ENCODE measurements at places on chromosomes 16 and 17.

GRCh38 chr17:49005140-49005539 is 8.0 kb downstream of the IGF2BP1 start:
- no peak for DNase-seq

GRCh38 chr17:19718613-19719354 is 2.4 kb upstream of the SLC47A2 start:
- DNase-seq = no peak

GRCh38 chr16:20598832-20599469 is 22.8 kb upstream of the ACSM2B start:
- DNase-seq = no peak

DNA sequence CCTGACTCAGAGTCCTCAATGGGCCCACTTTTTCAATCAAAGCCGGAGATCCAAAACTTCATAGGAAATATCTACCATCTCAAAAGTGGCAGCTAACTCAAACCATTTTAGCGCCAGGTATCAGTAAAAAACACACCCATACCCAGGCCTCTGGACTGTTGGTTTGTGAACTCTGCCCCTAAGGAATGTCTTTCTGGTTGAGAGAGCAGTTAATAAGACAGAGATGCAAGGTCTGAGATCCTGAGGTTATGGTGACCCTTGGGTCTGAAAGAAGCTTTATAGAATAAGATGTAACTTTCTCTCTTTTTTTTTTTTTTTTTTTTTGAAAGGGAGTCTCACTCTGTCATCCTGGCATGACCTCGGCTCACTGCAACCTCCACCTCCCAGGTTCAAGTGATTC is 350.5 kb downstream of the SOX9 start:
- no peak for DNase-seq

- DNase-seq = no peak
Observed at GRCh38 chr17:4272213-4272971, 8.6 kb upstream of the ANKFY1 start.

- DNase-seq = peak; percentile 31
Observed at GRCh38 chr16:67399749-67400704, 6.7 kb upstream of the TPPP3 start.

DNA sequence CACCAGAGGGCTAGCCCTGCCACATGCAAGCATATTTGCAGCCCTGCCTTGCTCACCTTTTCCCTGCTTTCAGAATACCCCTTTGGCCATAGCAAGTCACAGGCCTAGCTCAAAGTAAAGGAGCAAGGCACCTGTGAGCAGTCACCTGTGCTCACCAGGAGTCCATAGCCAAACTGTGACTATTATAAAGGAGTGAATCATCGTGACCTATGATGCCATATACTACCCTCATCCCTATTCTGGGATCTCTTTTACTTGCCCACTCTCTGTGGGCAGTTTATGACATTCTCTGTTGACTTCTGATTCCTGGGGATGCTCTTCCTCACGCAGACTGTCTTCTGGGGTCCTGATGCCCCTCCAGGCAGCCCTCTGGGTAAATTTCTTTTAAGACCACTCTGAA is 200.5 kb upstream of the NLRP1 start:
- no peak for DNase-seq

GRCh38 chr17:32772453-32773025 is 104.4 kb downstream of the MYO1D start:
- DNase-seq = no peak

DNA sequence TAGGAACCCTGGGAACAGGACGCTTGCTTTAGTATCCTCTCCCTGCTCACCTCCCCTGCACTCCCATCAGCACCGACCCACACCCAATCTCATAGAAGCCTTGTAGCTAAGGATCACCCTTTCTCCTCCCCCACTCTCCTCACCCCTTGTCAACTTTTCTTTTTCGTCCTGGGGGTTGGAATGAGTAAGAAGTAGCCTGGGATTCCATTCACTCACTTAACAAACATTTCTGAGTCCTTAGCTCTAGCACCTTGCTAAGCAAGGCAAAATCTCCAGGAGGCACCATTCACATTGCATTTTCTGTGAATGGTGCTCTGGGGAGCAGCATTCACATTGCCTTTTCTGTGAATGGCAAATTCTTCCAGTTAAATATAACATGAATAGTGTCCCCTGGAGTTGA is 1.1 kb upstream of the PGAP3 start:
- no peak for DNase-seq

GRCh38 chr17:80892900-80893603 is 98.6 kb upstream of the CHMP6 start:
- no peak for DNase-seq

DNA sequence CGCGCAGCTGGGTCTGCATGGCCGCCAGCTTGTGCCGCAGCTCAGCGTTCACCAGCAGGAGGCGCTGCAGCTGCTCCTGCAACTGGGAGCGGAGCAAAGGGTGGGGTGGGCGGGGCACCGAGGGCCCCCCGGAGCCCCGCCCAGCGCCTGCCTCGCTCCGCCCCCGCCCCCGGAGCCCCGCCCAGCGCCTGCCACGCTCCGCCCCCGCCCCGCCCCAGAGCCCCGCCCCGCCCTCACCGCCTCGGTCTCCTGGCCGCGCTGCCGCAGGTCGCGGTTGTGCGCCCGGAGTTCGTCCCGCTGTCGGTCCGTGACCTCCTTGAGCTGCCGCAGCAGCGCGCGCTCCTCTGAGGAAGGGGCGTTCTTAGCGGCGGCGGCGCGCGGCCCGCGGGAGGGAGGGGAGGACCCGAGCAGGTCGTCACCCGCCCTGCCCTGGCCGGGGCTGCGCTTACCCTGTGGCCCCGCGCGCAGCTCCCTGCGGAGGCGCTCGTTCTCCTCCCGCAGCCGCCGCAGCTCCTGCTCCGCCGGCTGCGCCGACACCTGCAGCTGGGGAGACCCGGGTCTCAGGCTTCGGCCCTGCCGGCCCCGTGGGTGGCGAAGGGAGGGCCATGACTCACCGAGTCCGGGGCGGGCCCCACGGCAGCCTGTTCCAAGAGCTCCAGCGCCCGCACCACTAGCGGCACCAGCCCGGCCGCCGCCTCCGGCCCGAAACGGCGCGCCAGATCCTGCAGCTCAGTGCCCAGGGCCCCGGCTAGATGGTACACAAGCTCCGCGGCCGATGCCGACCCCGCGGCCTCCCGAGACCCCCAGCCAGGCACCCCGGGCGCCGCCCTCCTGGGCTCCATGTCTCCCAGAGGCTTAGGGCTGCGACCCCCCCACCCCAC is 463 bp downstream of the RILP start:
- DNase-seq = peak; percentile 65

DNA sequence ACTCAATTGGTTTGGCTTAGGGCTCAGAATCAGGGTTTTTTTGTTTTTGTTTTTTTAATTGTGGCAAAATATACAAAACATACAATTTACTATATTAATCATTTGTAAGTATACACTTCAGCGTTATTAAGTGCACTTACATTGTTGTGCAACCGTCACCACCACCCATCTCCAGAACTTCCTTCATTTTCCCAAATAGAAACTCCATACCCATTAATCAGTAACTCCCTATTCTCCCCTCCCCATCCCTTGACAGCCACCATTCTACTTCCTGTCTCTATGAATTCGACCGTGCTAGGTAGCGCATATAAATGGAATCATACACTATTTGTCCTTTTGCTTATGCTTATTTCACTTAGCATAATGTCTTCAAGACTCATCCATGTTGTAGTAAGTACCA is 45.2 kb upstream of the DHX40 start:
- no peak for DNase-seq

GRCh38 chr17:21375757-21376080 is 438 bp upstream of the KCNJ12 start:
- DNase-seq = no peak

GRCh38 chr16:81623365-81624102 is 155.6 kb upstream of the PLCG2 start:
- DNase-seq = no peak

DNA sequence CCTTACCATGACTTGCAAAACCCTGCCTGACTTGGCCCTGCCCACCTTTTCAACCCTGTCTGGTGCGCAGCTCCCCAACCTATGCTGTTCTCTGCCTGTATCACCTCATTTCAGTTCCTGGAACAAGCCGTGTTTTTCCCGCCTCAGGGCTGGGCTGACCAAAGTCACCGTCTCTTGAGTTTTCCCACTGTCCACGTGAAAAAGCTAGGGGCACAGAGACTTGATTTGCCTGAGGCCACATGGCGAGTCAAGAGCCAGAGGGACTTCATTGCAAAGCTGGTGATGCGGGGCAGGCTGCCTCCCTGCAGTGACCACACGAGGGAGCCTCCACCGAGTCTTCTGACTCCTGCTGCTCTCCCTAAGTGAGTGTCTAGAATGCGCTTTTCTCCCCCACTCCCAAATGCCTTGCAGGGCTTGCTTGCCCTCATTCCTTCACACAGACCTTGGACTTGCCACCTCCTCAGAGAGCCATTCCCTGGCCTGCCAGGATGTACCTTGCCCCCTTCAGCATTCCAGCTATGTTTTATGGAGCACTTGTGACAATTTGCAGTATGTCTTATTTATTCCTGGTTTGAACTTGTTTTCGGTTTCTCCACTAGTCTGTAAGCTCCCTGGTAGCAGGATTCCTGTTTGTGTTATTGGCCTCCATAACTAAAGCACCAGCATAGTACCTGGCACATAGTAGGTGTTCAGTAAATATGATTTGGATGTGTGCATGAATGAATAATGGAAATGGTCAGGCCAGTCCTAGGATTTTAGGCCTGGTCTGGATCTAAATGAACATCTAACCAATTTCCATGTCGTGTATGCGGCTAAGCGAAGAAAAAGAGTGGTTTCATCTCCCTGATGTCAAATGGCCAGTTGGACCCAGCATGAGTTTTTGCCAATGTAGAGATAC is 252.3 kb downstream of the SNX29 start:
- DNase-seq = peak; percentile 43

GRCh38 chr16:73389085-73389484 is 341.2 kb upstream of the ZFHX3 start:
- DNase-seq = no peak

GRCh38 chr16:89289428-89290395 is 72.2 kb downstream of the ZNF778 start:
- DNase-seq = peak; percentile 5

GRCh38 chr16:88208112-88208511 is 174.6 kb upstream of the ZNF469 start:
- DNase-seq = no peak

DNA sequence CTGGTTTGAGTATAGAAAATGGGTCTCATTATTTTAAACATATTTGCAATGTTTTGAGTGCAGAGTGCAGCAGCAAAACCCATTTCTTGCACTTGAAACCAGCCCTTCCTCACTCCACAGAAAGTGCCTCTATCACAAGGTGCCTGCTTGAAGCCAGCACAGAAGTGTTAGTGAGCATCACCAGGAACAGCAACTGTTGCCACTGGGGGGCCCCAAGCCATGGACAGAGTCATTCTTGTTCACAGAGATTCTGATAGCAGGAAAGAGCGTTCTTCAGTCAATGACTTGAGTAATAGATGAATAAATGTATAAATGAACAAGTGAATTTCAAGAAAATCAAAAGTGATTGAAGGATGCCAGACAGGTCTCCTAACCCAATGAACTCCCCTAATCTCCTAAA is 45.6 kb downstream of the CHD9NB start:
- no peak for DNase-seq

DNA sequence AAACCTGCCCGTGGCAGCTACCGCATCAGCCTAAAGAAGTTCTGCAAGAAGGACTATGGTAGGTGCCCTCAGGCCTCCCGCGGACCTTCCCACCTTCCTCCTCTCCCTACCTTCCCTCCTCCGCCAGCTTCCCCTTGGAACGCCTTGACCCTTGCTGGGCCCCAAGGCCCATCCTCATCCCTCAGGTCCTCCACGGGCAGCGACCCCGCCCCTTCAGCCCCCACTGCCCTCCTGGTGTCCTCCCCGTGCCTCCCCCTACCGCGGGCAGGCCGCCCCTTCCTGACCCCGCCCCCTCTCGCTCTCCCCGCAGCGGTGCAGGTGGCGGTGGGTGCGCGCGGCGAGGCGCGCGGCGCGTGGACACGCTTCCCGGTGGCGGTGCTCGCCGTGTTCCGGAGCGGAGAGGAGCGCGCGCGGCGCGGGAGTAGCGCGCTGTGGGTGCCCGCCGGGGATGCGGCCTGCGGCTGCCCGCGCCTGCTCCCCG is 1.4 kb upstream of the TBC1D24 start:
- no peak for DNase-seq

GRCh38 chr16:56362706-56363105 is 62.6 kb downstream of the AMFR start:
- no peak for DNase-seq

DNA sequence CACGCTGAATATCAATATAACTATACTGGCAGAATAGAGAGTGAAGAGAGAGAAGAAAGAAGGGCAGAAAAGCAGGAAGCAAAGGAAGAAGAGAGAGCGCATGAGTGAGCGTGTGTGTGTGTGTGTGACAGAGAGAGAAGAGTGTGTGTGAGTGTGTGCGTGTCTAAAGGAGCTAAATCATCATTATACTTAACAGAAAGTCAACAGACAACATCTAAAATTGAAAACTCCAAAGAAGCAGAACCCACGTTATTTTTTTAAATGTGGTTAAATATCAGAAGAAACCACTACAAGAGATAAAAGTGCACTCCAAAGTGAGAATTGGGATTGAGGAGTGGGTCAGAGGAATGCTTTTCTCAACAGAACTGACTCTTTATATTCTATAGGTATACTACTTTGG is 77.2 kb downstream of the BRIP1 start:
- no peak for DNase-seq

- DNase-seq = no peak
Observed at GRCh38 chr16:84751947-84752346, 52.1 kb downstream of the USP10 start.

DNA sequence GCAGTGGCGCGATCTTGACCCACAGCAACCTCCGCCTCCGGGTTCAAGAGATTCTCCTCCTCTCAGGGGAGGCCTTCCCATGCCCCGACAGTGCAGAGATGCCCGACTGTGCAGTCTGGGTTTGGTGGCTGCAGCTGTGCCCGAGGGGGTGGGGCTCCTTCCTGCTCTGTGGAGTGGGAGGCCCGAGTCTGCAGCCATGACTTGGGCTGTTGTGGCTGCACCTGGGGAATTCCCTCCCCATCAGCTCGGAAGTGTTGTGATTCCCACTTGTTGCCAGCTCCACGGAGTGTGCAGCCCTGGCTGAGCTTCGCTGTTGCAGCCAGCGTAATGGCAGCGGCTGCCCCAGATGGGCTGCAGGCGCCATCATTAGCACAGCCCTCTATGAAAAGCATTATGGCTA is 66.4 kb upstream of the SMIM36 start:
- DNase-seq = no peak

DNA sequence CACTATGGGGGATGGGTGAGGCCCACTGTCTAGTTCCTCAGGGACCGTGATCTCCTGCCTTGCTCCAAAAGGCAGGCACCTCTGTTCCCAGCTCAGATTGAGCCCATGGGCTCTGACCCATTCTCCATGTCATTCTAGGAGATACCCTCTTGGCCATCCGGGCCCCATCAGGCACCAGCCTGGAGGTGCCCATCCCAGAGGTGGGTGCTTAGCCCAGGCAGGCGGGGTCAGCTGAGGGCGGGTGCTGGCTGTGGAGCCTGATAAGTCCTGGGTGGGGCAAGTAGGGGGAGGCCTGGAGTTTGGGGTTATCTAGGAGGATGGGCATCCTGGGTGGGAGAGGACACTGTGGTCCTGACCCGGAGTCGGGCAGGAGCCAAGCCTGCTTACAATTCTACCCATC is 2.3 kb downstream of the E2F4 start:
- DNase-seq = no peak

Data from NCI-H774 (cell line).